Breast epithelium (tissue), 4 donors: ENCODE measurements at places on chromosomes 6 and 20. TPM values are rescaled to one million over a fixed set of nuclear protein-coding genes. Genes with fewer than 3 reads are reported as not detected.

Gene DACT2
- 0.32 TPM for total RNA-seq

Gene PI3
- 0.88 TPM for total RNA-seq

Gene ZC2HC1B
- not detected for total RNA-seq

Gene TNFAIP3
- total RNA-seq = 25.9 TPM

Gene ZNF165
- total RNA-seq = 2.0 TPM

Gene CD93
- 19.2 TPM for total RNA-seq

Gene CD109
- 16.8 TPM for total RNA-seq

Gene ARHGAP40
- 33.8 TPM for total RNA-seq

Gene RAD21L1
- total RNA-seq = not detected

Gene PRPH2
- total RNA-seq = 0.32 TPM

Gene SLC25A27
- 81.7 TPM for total RNA-seq

Gene RNF144B
- 37.0 TPM for total RNA-seq

Gene DAAM2
- 16.2 TPM for total RNA-seq

Gene HLA-DPA1
- 51.8 TPM for total RNA-seq

Gene THBS2
- 145 TPM for total RNA-seq

Gene ELOVL2
- total RNA-seq = 2.6 TPM
